ENCODE measurements at places on chromosomes 13 and 19.
A peak's percentile ranks its signal among the peaks of the same experiment; 100 is the strongest.

GRCh38 chr19:873561-874041, 14.1 kb downstream of the CFD start:
- DNase-seq: no peak

DNA sequence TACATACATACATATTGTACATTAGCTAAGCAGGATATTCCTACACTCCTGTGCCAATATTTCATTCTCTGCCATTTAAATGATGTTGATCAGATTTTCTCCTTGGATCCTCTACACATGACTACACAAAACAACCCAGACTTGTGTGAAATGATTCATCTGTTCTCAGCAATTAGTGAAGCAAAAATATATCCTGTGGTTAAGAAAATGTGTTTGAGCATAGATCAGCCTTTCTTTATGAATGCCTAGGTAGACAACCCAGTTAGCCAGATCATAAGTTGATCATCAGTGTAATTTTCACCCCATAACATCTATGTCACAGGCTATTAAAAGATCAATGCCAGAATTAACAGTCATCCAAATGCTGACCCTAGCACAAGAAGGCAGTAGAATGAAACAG, 275.2 kb upstream of the EDNRB start:
- no peak for DNase-seq

- no peak for DNase-seq
Measured at GRCh38 chr13:110244071-110244830, 62.7 kb downstream of the COL4A1 start.

DNA sequence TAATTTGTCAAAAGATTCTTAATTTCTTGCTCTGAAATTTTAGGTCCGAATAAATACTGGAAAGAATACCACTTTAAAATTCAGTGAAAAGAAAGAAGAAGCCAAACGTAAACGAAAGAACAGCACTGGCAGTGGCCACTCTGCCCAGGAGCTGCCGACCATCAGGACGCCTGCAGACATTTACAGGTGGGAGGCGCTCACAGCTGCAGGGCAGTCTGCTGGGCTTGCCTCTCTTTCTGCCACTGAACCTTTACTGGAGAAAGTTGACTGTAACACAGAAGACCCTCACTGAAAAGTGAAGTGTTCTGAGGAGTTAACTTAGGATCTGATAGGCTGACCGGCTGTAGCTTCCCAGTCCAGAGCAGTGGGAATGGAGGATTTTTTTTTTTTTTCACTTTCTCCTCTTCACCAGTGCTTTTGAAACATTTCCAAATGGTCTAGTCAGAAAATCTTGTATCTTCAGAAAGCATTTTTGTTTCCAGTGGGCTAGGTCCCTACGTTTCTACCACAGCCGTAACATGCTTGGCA, 69.1 kb downstream of the URI1 start:
- peak; percentile 17 for DNase-seq

DNA sequence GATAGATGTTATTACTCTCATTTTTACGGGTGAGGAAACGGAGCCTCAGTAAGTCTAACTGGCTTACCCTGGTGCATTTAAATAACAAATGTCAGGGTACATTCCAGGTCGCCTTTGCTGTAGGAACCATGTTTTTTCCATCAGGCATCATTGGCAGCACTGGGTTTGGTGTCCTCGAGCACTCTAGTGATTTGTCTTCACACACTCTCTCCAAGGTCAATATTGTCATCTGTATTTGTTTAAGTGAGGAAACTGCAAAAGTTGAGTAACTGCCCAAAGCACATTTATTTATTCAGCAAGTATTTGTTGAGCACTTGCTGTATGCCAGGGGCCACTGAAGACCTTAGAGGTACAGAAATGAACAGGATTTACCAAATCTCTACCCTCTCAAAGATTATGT, 78.6 kb downstream of the DCT start:
- no peak for DNase-seq

DNA sequence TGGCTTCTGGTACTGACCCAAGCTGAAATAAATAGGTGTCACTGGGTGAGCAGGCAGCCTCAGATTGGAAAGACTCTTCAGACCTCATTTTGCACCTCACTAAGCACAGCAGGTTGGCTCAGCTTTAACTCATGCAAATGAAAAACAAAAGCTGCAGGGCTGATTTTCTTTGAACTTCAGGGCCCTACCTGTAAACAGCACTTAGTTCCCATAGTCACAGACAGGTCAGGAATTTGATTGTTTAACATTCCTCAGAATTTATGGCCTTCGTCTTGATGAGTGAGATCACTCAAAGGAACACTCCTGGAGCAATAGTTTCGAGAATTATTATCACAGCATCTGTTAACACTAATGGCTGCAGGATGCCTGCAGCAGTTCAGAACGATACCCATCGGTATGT, 718.5 kb downstream of the EFNB2 start:
- DNase-seq: no peak

DNA sequence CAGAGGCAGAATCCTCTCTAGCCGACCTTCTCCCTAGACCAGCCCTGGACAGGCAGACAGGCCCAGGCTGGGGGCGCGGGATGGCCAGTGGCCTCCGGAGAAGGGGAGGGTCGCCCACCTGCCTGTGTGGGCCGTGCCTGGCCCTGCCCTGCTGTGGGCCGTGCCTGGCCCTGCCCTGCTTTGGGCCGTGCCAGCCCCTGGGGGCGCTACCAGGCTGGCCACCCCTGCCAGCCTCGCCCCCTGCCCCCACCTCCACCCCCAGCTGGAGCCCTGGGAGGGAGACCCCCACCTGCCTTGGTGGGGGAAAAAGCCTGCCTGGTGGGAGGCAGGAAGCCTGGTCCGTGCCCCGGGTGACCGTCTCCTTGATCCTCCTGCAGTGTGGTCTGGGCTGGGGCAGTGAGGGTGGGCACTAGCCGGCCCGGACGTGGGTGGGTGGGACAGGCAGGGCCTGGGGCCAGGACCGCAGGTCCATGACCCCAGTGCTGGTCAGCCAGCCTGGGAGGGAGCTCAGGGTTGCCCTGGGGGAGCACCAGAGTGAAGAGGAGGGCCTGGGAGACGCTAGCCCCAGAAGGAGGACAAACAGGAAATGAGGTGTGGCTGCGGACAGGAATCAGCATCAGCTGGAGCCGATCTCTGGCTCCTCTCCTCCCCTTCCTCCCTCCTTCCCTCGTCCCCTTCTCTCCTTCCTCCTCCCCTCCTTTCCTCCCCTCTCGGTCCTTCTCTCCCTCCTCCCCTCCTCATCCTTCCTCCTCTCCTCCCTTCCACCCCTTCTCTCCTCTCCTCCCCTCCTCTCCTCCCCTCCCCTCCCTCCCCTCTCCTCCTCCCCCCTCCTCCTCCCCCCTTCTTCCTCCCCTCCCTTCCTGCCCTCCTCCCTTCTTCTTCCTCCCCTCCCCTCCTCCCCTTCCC, 5.1 kb upstream of the MKNK2 start:
- no peak for DNase-seq

GRCh38 chr13:51998723-51999509, 12.3 kb downstream of the ATP7B start:
- DNase-seq: no peak

GRCh38 chr13:51894239-51894638, 32.5 kb downstream of the CCDC70 start:
- DNase-seq: no peak

DNA sequence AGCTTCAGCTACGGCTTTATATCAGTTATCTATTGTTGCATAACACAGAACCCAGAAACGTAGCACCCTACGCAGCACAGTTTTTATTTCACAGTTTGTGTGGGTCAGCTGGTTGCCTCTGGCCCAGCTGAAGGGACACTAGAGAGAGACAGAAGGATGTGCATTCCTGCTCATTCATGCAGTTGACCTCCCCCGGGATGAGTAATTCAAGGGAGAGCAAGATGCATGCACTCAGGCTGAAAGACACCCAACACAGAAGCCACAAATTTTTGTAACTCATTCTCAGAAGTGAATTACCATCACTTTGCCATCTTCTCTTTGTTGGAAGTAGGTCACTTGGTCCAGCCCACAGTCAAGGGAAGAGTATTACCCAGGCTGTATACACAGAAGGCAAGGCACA, 89.5 kb downstream of the EFNB2 start:
- DNase-seq: no peak

GRCh38 chr13:73601708-73602107, 532.5 kb downstream of the KLF12 start:
- no peak for DNase-seq

GRCh38 chr13:29948244-29948643, 97.8 kb upstream of the UBL3 start:
- DNase-seq: no peak

DNA sequence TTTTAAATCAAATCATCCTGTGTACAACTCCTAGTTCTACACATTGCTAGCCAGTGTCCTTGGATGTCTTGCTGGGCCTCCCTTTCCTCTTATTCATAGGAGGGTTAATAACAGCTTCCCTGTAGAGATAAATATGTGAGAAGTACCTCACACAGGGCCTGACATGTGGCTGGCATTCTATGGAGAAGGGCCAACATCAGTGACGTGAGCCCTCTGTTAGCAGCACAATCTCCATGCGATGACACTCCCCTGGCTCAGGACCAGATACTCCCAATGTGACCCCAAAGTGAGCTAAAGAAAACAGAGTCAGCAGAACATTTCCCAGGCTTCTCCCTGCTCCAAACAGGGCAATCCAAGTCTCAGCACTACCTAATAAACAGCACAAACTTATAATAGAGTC, 818.4 kb downstream of the DIAPH3 start:
- no peak for DNase-seq

- no peak for DNase-seq
Measured at GRCh38 chr13:43377973-43378372, 354.6 kb downstream of the DNAJC15 start.

GRCh38 chr13:41568143-41568971, 111.0 kb downstream of the RGCC start:
- no peak for DNase-seq

DNA sequence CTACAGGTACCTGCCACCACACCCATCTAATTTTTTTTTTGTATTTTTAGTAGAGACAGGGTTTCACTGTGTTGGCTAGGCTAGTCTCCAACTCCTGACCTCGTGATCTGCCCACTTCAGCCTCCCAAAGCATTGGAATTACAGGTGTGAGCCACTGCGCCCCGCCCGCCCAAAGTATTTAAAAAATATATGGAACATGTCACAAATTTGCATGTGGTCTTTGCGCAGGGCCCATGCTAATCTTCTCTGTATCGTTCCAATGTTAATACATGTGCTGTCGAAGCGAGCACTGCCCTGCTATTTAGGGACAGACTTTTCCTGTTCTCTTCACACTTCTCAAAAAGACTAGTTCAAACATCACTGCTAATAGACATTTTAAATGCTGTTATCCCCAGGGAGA, 1.2 kb upstream of the TSKS start:
- no peak for DNase-seq

DNA sequence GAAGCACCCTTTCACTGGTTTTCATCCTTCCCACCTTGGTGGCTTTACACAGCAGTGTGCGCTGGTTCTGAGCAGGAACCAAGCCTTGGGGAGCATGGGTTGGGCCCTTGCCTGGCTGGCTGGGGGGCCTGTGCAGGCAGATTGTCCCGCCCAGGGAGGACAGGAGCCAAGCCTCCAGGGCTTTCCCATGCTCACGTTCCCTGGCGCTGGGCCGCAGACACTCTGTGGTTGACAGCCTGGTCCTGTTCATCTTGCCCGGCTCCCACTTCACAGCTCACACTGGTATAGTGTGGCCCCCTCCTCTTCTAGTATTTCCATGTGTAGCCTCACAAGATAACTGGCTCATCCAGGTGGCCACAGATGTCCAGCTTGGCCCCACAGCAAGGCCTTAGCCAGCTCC, 4.6 kb upstream of the CCNE1 start:
- DNase-seq: no peak

DNA sequence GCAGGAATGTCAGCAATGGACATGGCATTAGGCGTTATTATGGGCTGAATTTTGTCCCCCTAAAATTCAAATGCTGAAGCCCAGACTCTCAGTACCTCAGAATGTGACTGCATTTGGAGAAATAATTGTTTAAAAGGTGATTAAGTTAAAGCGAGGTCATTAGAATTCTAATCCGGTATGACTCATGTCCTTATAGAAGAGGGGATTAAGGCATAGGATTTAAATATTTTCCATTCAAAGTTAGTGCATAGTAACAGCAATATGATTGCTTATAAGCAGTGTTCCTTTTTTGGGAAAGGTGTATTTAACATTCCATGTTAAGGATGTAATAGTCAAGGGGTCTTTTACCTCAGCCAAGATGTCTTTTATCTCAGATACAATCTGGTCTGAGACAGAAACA, 95.5 kb downstream of the NHLRC3 start:
- DNase-seq: no peak

Data from D341Med (cell line).